NCI-H2081 (cell line): ENCODE measurements at places on chromosomes 12 and 14.

DNA sequence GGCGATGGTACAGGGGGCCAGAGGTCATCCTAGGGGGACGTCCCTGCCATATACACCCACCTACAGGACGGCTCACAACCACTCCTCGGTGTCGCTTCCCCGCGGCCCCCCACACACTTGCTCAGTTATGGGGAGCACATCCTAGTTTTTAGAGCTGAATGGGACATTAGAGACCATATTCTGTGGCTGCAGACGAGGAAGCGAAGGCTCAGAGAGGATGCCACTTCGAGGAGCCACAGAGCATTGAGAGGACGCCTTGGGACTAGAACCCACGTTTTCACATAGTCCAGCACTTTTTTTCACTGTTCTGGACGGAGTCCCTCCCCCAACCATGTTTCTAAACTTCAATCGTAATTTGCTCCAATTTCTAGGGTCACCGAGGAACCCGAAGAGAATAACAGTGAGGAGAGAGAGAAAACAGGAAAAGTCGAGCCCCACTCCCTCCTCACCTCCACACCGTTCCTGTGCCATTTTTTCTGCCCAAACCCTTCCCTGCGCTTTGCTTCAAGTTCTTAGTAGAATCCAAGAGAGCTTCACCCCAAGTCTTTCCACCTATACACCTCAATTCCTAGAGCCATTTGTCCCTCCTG, 641 bp upstream of the ASCL1 start:
- no peak for DNase-seq

DNA sequence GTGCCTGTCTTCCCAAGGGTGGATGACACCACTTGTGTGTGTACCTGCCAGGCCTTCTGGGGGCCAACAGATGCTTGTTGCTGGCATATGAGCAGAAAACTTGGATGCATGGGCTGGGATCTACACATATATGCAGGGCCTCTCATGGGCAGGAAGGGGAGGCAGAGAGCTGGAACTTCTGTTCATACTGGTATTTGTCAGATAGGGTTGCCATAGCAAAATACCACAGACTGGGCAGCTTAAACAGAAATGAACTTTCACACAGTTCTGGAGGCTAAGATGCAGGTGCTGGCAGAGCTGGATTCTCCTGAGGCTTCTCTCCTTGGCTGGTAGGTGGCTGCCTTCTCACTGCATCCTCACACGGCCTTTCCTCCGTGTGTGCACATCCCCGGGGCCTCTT, 121.8 kb downstream of the SUDS3 start:
- DNase-seq, result no peak

DNA sequence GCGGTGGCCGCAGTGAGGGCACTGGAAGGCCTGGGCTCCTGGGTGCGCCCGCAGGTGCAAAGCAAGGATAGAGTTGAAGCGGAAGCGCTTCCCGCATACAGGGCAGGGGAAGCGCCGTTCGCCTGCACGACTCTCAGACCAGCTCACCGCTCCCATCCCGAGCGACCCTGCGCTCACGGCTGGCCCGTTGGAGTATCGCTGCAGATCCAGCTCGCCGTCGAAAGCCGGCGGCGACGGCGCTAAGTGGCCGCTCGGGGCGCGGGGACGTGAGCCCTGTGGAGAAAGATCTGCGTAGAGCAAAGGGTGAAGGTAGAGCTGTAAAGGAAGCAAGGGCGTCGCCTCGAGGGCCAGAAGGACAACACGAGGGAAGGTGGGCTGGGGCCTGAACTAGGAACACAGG, 5.4 kb downstream of the ZNF219 start:
- DNase-seq, result no peak

GRCh38 chr12:61993734-61994345, 266.4 kb upstream of the USP15 start:
- peak; percentile 32 for DNase-seq

- DNase-seq, result no peak
Measured at GRCh38 chr14:35333797-35334743, 41.9 kb downstream of the PSMA6 start.

DNA sequence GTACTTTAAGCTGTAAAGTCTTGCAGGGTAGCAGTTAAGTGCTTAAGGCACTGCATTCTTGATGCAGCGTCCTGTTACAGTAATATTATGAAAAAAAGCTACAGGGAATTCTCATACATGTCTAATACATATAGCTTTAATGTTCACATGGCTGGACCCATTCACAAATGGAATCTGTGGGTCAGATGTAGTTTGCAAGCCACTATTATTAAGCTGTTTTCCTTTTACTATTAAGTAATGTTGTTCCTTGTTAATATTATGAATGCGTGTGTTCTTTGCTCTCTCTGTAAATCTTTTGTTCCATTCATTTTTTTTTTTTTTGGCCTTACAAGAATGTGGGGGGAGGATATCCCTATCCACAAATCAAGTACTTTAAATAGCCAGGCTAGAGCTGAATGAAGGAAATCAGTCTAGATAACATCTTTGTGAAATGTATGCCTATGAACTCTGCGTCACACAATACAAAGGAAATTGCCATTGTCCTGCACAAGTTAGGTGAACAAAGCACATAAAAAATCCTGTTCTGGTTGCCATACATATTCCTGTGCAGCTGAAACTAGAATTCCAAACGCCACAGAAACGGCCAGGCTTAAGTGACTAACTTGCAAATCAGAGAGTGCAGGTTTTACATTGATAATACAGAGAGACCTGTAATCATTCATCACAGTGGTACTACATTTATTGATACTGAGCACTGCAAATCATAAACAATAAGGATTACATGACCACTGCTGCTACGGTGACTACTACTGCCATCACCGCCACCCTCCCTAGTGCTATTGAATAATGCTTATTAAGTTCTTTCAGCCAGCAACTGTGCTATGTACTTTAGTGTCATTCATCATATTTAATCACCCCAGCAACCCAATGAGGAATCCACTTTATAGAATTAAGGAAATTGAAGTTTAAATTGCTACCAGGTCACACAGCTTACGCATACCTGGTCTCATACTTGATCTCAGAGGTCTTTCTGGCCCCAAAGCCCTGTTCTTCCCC, 111.9 kb downstream of the HMGA2 start:
- no peak for DNase-seq

- no peak for DNase-seq
Measured at GRCh38 chr12:76264611-76265012, 83.6 kb downstream of the BBS10 start.
